ENCODE measurements at places on chromosomes 11 and 22.

DNA sequence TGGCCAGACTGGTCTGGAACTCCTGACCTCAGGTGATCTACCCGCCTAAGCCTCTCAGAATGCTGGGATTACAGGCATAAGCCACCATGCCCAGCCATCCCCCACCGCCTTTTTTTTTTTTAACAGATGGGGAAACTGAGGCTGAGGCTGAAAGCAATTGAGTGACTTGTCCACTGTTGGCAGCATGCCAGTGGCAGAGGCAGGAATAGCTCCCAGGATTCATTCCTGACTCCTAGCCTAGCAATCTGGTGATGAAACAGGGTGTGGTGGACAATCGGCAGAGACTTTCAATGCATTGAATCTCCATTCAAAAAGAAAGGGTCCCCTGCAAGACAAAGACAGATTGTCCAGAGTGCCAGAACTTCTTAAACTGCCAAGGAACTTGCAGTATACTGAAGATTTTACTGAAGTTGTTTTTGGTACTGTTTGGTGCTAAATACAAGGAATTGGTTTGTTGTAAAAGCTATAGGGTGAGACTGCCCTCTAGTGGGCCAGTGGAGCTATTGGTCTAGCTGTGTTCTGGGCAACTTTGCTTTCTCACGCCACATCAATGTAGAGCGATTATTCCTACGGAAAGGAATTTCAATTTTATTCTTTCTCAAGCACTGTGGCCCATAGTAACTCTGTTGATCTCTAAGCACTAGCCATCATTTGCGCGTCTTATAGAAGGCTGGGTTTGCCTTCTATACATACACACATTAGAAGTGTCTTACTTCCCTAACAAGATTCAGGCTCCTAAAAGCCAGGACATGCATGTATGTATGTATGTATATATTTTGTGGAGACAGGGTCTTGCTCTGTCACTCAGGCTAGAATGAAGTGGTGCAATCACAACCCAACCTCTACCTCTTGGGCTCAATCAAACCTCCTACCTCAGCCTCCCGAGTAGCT is 21.0 kb downstream of the C22orf31 start:
- DNase-seq = peak; percentile 55

- DNase-seq = no peak
Observed at GRCh38 chr11:1746956-1747752, 3.2 kb downstream of the IFITM10 start.

DNA sequence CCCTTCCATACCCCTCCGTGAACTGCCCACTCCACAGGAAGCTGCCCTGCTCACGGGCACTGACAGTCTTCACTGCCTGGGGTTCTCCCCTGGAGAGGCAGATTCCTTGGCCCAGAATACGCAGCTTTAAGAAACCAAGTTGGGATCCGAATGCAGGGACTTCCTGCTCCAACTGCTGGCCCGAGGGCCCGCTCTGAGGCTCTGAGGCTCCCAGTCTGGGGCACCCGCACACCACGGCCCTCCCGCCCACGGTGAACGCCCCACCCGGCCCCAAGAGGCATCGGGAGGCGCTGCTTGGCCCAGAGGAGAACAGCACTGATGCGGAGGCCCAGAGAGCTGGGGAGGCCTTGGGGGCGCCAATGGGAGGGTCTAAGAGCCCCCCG is 42.3 kb downstream of the IGF2 start:
- no peak for DNase-seq

DNA sequence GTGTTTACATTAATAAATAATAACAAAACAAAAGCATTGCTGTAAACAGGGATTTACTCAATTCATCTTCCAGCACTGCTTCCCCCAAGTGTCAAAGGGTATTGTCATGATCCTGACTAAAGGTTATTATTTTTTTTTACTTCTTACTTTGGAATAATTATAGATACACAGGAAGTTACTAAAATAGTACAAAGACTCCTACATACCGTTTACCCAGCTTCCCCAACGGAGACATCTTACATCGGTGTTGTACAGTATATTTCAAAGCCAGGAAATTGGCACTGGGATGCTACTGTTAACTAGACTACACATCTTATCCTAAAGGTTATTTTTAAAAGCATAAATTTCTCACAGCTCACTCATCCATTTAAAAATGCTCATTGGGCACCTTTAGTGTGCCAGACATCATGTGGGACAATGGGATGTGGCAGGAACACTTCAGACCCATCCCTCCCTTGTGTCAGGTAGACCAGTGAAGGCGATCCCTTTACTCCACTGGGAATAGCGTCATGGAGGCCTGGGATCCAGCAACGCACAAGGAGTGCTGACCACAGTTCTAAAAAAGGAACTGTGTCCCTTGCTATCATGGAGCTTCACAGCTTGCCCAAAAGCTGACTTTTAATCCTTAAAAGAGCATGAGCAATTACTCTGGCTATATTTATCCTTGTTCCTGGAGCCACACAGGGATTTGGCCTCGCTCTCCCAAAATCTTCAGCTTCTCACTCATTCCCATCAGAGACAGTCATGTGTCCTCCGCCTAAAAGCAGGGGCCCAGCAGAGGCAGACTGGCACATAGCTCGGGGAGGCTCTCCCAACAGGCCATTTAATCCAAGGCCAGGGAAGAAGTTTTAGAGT is 3.1 kb upstream of the IRAG1 start:
- DNase-seq = no peak

DNA sequence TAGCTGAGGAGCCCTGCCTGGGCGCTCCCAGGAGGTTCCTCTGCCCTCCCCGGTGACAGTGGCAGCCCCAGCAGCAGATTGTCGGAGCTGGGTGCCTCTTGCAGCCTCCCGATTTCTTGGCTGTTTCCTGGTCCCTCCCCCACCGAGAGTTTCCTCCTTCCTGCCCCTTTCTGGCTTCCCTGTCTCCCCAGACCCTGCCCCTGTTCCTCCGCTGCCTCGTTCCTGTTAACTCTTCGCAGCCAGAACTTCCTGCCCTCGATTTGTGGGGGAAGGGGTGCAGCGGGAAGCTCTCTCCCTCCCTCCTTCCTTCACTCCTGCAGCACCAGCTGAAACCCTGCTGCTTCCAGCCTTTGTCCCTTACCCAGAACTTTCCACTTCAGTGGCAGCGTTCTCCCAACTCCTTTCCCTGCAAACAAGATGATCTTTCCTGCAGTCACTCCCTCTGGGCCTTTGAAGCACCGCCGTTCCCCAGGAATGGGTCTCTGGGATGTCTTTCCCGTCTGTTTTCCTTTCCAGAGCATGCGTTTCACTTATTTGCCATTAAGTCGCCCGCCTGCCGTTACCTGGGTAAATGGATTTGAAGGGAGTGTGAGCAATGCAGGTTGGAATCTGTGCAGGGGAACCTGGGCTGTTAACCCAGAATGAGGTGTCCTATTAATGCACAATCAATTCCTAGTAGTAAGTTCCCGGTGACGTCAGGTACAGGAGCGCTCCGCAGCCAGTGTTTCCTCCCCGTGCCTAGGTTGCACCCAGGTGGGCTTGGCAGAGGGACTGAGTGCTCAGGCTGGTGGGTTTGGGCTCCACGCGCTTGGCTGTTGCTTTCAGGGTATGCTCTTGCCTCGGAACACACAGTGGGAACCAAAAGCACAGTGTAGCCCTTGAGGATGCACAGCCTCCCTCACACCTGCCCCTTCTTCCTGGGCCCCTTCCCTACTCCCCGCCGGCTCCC is 4.3 kb downstream of the GRK2 start:
- DNase-seq = no peak

- DNase-seq = no peak
Observed at GRCh38 chr11:127844876-127845275, 742.5 kb downstream of the ETS1 start.

DNA sequence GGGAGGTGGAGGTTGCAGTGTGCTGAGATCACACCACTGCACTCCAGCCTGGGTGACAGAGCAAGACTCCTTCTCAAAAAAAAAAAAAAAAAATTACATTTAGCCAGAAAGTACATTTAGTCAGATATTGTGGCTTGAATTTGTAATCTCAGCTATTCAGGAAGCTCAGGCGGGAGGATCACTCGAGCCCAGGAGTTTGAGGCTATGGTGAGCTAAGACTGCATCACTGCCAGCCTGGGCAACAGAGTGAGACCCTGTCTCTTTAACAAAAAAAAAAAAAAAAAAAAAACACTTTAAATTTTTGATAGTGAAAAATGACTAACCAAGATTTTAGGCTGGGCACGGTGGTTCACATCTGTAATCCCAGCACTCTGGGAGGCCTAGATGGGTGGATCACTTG is 27.3 kb downstream of the MRTFA start:
- peak; percentile 39 for DNase-seq

DNA sequence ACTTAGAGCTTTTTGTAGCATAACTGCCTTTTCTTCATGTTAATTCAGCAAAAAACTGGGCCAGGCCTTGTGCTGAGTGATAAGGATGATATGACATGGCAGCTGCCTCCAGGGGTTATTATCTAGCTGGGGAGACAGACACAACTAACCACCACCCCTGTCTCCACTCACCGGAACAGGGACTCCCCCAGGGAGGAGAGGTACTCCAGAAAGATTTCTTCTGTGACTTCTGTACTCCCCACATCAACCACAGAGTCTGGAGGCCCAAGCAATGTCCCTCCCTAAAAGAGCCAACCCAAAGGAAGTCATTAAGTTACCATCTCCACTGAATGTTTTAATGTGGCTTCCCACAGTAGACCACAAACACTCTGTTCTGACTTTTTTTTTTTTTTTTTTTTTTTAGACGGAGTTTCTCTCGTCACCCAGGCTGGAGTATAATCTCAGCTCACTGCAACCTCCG is 14.3 kb upstream of the PMM1 start:
- DNase-seq = no peak

GRCh38 chr11:57123590-57123989 is 58.2 kb upstream of the LRRC55 start:
- DNase-seq = no peak

DNA sequence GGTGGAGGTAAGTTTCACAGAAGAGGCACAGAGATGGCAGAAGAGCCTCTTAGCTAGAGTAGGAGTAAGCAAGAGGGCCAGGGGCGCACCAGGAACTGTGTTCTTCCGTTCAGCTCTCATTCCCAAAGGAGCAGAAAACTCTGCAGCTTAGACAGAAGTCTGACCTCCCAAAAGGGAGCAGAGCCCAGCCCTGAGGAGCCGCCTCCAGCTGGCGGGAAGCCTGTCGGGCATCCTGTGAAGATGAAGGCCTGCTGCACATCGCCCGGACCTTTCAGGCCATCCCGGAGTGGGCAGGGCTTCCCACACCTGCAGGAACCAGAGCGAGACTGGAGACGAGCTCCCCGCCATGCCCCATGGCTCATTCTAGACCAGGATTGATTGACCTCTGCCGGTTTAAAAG is 1102.8 kb downstream of the BRD1 start:
- no peak for DNase-seq

- DNase-seq = no peak
Observed at GRCh38 chr11:72974487-72975205, 160.4 kb downstream of the ATG16L2 start.

DNA sequence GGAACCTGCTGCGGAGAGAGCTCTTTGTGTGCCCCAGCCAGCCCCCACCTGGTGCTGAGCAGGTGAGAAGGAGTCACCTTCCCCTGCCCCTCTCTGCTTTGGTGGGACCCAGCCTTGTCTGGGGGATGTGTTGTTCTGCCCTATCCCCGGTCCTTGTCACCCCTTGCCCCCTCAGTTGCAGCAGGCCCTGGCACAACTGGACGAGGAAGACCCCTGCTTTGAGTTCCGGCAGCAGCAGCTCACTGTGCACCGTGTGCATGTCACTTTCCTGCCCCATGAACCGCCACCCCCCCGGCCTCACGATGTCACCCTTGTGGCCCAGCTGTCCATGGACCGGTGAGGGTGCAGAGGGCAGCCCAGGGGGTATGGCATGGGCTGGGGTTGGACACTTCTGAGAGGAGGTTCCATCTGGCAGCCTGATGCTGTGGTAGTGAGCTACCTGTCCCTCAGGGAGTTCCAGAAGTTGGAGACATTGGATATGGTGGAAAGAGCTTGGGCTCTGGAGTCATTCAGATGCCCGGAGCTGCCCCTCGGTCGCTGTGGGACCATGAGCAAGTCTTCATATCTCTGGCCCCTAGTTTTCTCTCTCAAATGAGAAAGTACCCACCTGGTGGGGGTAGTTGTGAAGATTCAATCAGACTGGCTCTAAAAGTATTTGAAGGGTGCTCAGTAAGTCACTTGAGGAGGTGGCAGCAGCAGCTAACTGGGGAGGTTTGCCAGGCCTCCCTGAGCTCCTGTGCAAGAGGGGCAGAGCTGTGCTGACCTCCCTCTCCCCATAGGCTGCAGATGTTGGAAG is 4.3 kb downstream of the LARGE2 start:
- no peak for DNase-seq

DNA sequence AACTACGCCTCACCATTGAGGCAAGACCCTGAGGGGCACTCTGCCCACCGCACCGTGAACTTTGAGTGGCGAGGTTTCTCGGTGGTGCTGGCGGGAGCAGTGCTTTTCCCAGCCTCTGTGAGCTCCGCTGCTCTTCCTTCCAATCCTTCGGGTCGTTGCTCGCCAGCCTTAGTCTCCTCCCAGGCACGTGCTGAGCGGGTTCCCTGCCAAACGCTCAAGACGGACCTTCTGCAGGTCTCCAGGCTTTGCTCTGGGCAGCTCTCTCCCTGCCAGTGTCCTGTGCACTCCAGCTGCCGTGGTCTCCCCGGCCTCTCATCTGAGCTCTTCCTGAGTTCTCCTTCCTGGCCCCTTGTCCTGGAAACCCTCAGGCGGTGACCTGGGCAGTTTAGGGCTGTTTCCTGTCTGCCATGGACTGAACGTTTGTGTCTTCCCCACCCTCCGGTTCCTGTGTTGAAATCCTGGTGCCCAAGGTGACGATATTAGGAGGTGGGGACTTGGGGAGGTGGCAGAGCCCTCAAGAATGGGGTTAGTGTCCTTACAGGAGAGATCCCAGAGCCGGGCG is 11.2 kb upstream of the MUC6 start:
- DNase-seq = no peak

GRCh38 chr11:101299210-101299609 is 169.6 kb upstream of the PGR start:
- no peak for DNase-seq

GRCh38 chr11:130451231-130452019 is 3.0 kb downstream of the ADAMTS15 start:
- peak; percentile 65 for DNase-seq

DNA sequence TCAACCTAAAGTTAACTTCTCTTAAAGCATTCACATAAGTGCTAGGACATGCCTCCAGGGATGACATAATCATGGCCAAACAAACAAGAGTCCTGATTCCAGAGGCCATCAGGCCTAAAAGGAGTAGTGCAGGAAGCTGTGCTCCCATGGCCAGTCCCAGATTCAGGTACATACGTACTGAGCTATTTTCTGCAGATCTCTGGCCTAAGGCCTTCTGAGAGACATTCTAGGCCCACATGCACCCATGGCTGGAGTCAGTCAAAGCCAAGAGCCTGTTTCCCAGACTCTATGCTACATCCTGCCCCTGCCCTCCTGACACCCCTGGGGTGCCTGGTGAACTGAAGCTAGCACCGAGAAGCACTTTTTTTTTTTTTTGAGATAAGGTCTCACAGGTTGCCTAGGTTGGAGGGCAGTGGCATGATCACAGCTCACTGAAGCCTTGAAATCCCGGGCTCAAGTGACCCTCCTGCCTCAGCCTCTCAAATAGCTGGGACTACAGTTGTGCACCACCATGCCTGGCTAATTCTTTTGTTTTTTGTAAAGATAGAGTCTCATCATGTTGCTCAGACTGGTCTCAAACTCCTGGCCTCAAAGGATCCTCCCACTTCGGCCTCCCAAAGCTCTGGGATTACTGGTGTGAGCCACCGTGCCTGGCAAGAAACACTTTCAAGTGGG is 553 bp downstream of the CD3D start:
- DNase-seq = no peak

GRCh38 chr11:102256251-102256650 is 61.0 kb upstream of the BIRC3 start:
- DNase-seq = peak; percentile 61

- DNase-seq = no peak
Observed at GRCh38 chr22:46287873-46288751, 8.6 kb upstream of the GTSE1 start.

GRCh38 chr11:55966391-55966790 is 3.4 kb downstream of the OR10AG1 start:
- no peak for DNase-seq

Data from MG63 (cell line).